ENCODE measurements at places on chromosomes 7 and 10.

GRCh38 chr10:34172936-34173533, 642.1 kb downstream of the PARD3 start:
- peak; percentile 44 for DNase-seq
- peaks cover 3% of the 10 kb centered on the region for H3K4me1 ChIP-seq
- no peaks in the 10 kb centered on the region for H3K36me3 ChIP-seq
- H3K27me3 ChIP-seq, result no peaks in the 10 kb centered on the region
- H3K4me3 ChIP-seq, result no peak overlapping the region

DNA sequence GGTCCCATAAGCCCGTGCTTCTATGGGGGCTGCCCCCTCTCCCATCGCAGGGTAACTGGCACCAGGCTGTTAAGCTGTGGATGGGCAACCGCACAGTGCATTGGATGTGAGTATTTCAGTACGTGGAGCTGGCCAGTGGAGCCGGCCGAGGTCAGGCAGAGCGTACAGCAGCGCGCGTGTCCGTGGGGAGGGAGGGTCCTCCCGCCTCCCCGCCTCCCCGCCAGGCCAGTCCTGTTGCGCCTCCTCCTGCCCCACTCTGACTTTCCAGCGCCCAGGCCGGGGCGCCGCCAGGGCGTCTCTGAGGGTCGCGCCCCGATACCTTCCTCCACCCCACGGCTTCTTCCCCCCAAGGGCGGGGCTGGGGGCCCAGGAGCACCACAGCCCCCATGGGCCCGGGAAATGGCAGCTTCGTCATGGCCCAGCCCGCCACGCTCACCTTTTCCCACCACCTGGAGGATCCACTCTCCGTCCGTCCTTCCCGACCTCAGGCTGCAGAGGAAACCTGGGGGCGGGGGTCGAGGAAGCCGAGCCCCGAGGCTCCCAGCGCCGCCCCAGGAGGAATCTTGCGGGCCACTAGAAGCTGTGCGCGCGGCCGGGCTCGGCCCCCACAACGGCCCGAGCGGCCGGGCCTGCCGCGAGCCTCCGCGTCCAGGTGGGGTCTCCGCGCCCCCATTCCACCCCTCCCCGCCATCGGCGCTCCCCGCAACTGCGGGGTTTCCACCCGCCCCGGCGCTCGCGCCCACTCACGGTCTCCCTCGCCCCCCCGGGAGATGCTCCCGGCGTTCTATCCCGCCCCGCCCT, 831 bp upstream of the PFKP start:
- no peak overlapping the region for H3K27ac ChIP-seq
- H3K4me1 ChIP-seq, result peaks cover 9% of the 10 kb centered on the region
- DNase-seq, result no peak
- H3K36me3 ChIP-seq, result no peaks in the 10 kb centered on the region

- no peak for DNase-seq
- peaks cover 2% of the 10 kb centered on the region for H3K36me3 ChIP-seq
- H3K4me3 ChIP-seq, result no peak overlapping the region
- H3K4me1 ChIP-seq, result no peaks in the 10 kb centered on the region
- H3K27ac ChIP-seq, result no peak overlapping the region
These were observed 6.1 kb upstream of the PILRA start for GRCh38 chr7:100367251-100367620.

DNA sequence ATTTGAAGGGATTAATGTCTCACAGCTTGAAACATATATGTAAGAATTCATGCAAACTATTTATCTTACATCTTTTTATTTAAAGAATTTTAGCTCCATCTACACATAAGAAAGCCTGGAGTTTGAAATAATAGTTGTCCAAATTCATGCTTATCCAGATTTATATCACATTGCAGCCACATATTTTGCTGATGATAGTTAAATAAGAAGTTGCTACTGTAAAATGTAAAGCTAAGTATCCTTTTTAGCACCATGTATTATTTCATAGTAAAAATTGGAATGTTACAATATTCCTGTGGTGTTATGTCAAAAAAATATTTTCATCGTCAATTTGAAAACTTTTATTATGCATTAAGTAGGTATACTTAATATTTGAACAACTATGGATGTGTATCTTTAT, 27.3 kb upstream of the UMAD1 start:
- H3K4me1 ChIP-seq, result no peaks in the 10 kb centered on the region
- H3K4me3 ChIP-seq, result no peak overlapping the region
- H3K27ac ChIP-seq, result no peak overlapping the region
- no peak for DNase-seq
- H3K36me3 ChIP-seq, result no peaks in the 10 kb centered on the region

- DNase-seq, result no peak
- H3K27me3 ChIP-seq, result no peaks in the 10 kb centered on the region
- H3K4me3 ChIP-seq, result no peak overlapping the region
- H3K36me3 ChIP-seq, result no peaks in the 10 kb centered on the region
These were observed 10.4 kb upstream of the OCM2 start for GRCh38 chr7:98000356-98000755.

- peaks cover 25% of the 10 kb centered on the region for H3K4me1 ChIP-seq
- no peak overlapping the region for H3K27ac ChIP-seq
- no peaks in the 10 kb centered on the region for H3K27me3 ChIP-seq
- peak; percentile 40 for DNase-seq
These were observed 10.8 kb downstream of the LFNG start for GRCh38 chr7:2530071-2530987.

- peaks cover 9% of the 10 kb centered on the region for H3K4me1 ChIP-seq
- no peak overlapping the region for H3K4me3 ChIP-seq
- no peak for DNase-seq
These were observed 10.3 kb upstream of the PLAC9 start for GRCh38 chr10:80122110-80122710.

GRCh38 chr10:31698181-31698830, 230.3 kb downstream of the ARHGAP12 start:
- H3K4me1 ChIP-seq, result peaks cover 32% of the 10 kb centered on the region
- peak overlapping the region; percentile 89 for H3K27ac ChIP-seq
- DNase-seq, result peak; percentile 80
- peak overlapping the region; percentile 38 for H3K4me3 ChIP-seq

GRCh38 chr7:85840554-85840953, 653.7 kb upstream of the SEMA3D start:
- H3K4me1 ChIP-seq, result no peaks in the 10 kb centered on the region
- DNase-seq, result peak; percentile 52
- H3K27me3 ChIP-seq, result no peaks in the 10 kb centered on the region
- peak overlapping the region; percentile 19 for H3K4me3 ChIP-seq
- no peak overlapping the region for H3K27ac ChIP-seq

Measured in fibroblast of lung (primary cell).